Stimulated activated CD4-positive, alpha-beta T cell treated with anti-CD3 and anti-CD28 coated beads, Interleukin-4, amount 100 ng/mL, for 4 hours (primary cell): ENCODE measurements at places on chromosomes 1 and 21.
A peak's percentile ranks its signal among the peaks of the same experiment; 100 is the strongest.

- no peak for DNase-seq
These were observed 14.9 kb downstream of the MAPKAPK2 start for GRCh38 chr1:206699626-206700025.

GRCh38 chr1:115676498-115677181 is 34.9 kb downstream of the VANGL1 start:
- no peak for DNase-seq

GRCh38 chr1:233620065-233620464 is 6.2 kb downstream of the KCNK1 start:
- DNase-seq: no peak

- peak; percentile 5 for DNase-seq
These were observed 40.4 kb downstream of the DAP3 start for GRCh38 chr1:155729031-155729898.

DNA sequence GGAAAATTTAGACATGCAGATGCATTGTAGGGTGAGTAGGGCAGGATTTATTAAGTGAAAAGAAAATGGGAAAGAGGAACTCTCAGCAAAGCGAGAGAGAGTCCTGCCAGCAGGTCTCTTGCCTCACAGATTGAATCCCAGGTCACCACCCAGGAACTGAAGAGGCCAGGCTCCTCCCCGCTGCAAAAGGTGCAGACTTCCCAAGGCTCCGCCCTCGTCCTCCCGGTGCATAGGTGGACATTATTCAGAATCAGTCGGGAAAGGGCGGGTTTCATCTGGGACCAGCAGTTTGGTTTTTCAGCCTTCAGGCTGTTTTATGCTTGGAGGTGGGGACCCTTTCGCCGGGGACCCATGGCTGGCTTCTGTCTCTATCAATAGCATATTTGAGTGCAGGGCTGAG is 41.6 kb upstream of the APP start:
- DNase-seq: no peak

- DNase-seq: no peak
These were observed 48.7 kb downstream of the ELAPOR1 start for GRCh38 chr1:109162626-109163025.

DNA sequence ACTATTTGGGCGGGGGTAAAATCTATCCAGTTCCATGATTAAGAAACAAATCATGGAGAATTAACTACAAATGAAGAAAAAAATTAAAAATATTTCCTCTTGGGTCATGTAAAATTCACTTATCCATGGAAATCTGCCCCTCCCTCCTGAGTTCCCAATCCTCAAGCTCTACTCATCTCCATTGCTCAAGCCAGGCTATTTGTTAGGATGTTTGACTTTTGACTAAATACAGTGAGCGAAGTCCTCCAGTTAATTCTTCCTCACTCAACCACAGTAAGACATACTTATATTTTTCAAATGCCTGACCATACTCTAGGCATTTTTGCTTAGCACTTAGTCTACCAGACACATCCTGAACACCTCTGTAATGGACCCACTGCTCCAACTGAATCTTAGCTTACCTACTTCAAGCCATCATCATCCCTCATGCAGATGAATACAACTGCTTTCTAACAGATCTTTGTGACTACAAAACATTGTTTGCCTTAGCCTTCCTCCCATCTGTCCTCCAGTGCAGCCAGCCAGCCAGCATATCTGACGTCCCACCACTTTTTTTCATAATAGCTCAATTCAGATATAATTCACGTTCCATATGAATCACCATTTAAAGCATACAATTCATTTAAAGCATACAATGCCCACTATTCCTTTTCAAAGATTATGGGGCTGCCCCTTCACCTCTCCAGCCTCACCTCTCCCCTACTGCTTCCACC is 154.2 kb downstream of the RERE start:
- DNase-seq: no peak

- DNase-seq: no peak
These were observed 58.0 kb downstream of the RAP1GAP start for GRCh38 chr1:21610989-21611785.

- no peak for DNase-seq
These were observed 704 bp upstream of the TOMM40L start for GRCh38 chr1:161225178-161225533.

GRCh38 chr1:20347699-20348098 is 57.0 kb downstream of the VWA5B1 start:
- DNase-seq: no peak

DNA sequence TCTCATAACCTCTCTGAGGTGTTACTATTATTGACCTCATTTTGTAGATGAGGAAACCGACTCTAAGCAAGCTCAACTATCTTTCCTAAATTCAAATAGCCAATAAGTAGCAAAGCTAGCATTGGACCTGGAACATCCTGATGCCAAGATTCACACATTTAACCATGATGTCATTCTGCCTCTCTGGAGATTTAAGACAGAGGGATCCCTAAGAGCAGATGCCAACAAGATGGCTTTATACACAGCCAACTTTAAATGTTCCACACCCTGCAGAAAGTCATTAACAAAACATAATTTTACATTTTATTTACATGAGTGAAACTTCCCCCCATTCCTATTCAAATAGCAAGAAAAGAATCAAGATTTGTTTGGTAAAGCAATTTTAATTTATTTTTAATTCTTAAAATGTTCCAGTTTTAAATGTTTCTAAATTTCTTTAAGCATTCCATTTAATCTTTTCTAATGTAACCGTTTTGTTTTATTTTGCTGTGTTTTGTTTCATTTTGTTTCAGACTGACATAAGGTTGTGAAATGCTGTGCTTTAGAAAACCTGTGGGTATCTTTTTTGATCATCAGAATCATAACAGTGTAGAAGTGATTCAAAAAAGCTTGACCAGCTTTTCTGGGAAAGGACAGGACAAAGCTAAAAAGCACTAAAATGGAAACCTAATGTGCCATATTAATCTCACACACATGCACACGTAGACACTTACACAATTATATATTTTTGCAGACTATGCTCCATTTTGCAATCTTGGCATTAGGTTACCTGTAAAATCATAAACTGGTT is 7.6 kb upstream of the VAV3 start:
- DNase-seq: no peak

DNA sequence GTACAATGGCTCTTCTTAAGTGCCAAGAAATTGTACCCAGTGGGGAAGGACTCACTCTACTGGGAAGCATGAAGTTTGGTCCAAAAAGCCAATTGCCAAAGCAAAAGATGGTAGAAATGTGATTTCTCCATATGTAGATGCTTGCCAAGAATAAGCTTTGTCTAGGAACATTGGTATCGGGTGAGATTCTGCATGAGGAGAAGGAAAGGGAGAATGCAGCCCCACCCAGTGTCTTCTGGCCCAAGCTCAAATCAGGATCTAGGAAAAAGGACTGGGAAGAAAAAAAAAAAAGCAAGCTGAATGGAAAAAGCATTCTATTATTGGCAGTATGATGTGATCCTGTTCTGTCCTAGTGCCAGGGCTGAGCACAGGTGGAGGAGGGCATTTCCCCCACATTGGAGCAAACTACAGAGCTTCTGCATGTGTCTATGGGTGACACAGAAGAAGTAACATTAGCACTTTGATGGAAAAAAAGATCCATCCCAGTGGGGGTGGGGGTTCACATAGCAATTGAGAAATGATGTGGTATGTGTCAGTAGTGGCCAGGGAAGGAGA is 226.6 kb downstream of the KCNH1 start:
- DNase-seq: no peak

GRCh38 chr1:91584878-91585277 is 84.2 kb downstream of the CDC7 start:
- no peak for DNase-seq

GRCh38 chr21:45448810-45449657 is 44.1 kb downstream of the COL18A1 start:
- no peak for DNase-seq

- no peak for DNase-seq
These were observed at the start of gene DCDC2B for GRCh38 chr1:32208891-32209328. TSS of gene DCDC2B (plus strand) at chr1:32209089. CDS start at chr1:32209094, 5 bp downstream.

GRCh38 chr1:161805399-161806197 is 39.5 kb downstream of the ATF6 start:
- no peak for DNase-seq

DNA sequence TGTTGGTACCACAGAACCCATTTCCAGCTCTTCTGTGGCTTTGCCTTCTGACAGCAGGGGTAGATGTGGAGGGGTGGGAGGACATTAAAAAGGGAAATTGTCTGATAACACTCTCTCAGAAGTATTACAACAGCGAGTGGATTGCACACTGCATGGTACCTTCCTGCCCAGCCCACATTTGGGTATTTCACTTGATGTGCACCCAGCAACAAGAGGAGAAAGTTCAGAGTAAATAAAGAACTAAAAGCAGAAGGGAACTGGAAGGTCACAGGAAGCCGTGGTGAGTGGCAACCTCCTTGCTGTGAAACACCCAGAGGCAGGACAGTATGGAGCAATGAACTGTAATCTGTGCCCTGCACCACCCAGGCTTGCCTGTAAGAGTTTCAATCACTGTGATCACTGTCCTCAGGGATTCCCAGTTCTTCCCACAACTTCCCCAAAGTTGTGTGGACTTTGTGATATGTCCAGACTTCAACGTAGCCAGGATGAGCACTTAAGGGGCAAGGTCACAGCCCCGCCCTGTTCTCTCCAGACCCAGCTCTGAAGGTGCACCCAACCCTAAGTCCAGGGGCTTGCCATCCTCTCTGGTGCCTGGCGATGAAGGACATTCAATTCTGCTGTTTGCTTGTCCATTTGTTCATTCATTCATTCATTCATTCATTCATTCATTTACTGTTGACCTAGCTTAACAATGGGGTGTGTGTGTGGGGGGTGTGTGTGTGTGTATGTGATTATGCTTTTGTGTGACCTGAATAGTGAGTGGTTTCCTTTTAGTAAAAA is 18.7 kb upstream of the F5 start:
- peak; percentile 55 for DNase-seq

DNA sequence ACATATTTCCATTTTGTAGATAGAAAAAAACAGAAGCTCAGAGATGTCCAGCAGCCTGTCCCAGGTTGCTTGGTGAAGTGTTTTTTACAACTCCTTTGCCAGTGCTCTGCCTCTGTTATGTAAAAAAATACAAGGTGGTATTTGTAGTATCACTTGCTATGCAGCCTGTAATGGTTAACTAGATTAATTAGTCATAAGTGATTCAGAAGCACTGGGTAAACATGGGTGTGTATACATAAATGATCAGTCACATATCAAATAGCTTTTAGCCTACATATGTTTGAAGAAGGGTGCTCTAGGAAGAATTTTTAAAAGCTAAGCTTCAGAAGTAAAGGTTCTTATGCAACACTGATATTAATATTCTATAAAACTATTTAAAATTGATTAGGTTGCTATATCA is 70.0 kb upstream of the MAGI3 start:
- DNase-seq: no peak

DNA sequence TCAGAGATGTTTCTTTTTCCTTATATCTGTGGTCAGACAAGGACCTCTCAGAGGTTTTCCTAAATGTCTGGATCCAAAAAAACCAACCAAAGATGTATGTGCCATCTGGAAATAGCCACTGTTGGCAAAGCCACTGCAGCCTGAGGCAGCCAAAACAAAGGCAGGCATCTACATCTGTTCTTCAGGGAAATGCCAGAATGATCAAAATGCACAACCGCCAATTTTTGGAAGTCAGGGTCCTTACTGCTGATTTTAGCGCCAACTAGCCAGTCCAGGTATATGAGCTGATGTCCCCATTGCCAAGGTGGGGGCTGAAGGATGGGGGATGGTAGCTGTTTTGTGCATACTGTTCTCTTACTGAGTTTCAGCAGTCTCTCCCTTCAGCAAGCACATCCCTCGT is 45.9 kb downstream of the SYT14 start:
- no peak for DNase-seq

DNA sequence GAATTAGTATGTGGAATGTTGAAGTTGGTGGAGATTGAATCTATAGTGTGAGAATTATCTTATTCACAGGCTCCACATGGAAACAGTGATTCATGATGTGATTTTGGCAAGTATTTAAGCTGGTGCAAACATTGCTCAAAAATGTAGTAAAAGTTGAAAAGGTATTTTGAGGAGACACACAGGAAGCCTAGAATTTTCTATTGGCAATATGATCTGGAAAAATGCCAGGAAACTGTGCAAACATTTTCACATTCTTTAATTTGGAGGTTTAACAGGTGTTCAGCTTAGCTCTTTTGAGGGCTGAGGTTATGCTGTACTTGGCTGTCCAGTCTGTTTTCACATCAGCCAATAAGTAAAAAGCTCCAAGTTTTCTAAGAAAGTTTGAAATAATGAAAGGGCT is 327.3 kb downstream of the RWDD3 start:
- DNase-seq: no peak

GRCh38 chr1:155226188-155226909 is 17.9 kb downstream of the MTX1 start:
- DNase-seq: peak; percentile 80

DNA sequence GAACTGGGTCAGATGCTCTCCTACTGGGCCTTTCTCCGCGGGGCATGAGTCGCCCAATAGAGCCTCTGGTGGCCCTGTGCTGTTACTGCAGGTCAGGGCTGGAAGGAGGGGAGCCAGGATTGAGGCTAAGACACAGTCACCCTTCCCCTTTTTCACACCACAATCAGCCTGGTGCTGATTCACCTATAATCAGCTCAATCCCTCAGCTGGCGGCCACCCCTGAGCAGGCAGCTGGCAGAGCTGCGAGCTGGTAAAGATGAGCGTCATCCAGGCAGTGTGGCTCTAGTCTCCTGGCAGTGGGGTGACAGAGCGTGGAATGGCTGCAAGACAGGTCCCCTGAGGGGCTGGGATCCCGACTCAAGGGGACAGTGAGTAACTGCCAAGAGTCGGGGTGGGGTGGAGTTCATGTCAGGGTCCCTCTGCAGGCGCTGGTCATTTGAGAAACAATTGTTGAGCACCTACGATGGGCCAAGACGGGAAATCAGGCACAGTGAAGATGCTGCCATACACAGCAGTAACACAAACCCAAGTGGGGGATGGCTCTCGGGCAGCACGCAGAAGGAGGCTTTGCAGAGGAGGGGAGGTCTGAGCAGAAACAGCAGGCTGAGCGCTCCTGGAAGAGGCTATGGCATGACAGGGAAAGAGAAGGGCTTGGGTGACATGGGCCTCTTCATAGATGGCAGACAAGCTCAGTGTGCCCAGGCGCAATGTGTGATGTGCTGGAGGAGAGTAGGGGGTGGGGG is 21.8 kb downstream of the ATF3 start:
- DNase-seq: peak; percentile 52

DNA sequence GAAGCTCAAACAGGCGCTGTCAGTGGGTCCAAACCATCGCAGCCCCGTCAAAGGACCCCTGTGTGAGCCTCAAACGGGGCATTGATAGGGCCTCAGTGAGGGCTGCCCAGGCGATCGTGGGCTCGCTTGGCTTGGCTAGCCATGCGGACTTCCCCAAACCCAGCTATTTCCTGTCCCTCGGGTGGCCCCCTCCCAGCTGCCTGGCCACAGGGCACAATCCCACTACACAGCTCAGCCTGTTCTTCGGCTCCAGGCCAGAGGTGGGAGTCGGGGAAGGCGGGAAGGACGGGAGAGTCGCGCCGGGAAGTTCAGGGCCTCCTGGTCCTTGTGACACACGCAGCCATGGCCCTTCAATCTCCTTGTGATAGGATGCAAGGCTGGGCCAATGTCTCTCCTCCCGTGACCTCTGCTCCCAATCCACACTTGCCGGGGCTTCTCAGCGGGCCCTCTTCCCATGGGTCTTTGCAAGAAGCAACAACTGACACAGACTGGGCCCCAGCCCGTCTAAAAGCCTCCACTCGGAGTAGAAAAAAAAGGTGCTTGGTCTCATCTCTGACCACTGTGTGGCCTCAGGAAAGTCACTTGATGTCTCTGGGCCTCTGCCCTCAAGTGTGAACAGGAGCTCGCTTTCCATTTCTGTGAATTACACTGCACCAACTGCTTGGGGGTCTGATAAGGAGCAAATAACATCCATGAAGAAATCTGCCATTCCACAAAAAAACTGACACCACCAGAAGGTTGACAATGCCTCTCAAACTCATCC is 7.1 kb upstream of the MATN1 start:
- DNase-seq: no peak

- DNase-seq: peak; percentile 16
These were observed 212.8 kb upstream of the RAB4A start for GRCh38 chr1:229058111-229058561.
